ENCODE measurements at places on chromosomes 2 and 18.

GRCh38 chr2:54858021-54858681, 134.7 kb downstream of the EML6 start:
- DNase-seq, result no peak

DNA sequence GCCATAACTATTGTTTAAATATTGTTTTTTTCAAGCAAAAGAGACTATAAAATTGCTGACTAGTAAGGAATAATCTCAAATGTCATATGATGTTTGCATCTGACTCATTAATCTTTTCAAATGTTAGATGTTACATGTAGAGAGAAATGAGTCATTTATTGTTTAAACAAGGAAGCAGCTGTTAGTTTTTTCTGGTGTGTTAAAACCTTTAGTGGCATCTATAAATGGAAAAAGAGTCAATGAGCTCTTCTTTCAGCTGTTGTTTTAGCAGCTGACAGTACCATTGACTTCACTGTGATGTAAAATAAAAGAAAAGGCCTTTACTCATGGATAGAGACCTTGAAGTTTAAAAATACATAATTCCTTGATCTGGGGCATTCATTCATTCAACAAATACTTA, 1.8 kb upstream of the KLHL41 start:
- no peak for DNase-seq

DNA sequence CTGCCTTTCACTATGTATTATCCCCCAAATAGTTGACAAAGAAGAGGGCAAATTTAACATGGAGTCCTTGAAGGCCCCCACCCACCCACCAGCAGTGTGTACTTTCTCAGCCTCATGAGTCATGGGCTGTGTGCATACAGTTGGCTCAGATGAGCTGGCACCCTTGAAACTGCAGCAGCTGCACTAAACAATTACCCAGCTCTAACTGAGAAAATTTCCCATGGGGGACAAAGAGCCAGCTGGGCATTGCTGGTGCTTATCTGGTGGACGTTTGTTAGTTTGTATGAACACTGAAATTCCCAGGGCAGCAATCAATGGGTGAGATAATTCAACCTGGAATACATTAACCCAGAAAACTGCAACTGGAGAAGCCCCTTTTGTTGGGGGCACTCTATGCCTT, 131.7 kb downstream of the GCA start:
- DNase-seq, result no peak

DNA sequence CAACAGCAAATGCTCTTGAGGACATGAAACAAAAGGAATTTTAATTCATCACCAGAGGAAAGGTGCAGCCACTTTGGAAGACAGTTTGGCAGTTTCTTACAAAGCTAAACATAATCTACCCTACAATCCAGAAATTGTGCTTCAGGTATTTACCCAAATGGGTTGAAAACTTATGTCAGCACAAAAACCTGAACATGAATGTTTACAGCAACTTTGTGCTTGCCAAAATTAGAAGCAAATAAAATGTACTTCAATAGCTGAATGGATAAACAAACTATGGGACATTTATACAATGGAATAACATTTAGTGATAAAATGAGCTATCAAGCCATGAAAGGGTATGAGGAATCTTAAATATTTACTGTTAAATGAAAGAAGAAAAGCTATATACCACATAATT, 6.9 kb upstream of the MAP2 start:
- DNase-seq, result no peak

DNA sequence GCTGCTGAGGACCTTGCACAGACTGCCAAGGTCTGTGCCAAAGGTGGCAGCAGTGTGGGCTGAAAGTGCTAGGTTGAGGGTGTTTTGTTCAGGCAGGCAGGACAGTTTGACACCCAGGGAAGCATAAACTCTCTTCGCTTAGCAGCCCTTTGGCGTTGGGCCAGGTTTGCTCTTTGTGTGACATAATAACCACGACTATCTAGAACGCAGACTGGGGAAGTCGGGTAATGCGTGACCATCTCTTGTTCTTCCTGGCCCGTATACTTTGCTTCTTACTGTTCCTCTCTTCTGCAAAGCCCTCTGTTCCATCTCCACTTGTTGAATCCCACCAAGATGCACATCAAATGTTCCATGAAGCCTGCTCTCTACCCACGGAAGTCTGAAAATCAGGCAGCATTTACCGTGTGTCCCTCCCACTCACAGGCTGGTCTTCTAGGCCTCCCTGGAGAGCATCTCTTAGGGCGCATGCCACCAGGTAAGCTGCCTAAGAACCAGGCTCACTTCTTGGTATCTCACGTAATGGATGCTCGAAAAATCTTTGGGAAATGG, 96.7 kb upstream of the LMAN1 start:
- DNase-seq, result no peak

All from smooth muscle cell of the brain vasculature (primary cell).